Activated T-helper 1 cell treated with anti-CD3 and anti-CD28 coated beads, Interleukin-2, amount 50 U/mL, for 16 hours (primary cell): ENCODE measurements at places on chromosomes 3 and 15.

GRCh38 chr15:77864211-77865105 is 213.1 kb downstream of the TBC1D2B start:
- no peak for DNase-seq

DNA sequence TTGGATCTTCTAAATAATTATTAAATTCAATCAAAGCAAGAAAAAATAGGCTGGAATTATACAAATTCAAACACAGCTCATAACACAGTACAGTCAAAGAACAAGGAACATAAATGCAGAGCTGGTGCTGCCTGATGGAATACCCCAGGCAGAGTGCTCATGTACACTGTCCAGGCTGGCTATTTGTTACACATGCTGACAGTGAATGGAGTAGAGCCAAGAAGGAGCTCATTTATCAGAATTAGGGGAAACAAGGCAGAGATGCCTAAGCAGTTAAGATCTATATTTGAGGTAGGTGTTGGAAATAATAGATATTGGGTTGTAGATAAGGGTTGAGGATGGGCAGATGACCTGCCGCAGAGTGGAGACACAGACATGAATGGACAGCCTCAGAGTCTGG is 788.2 kb upstream of the ARPP21 start:
- DNase-seq, result no peak

GRCh38 chr15:67172172-67172571 is 82.3 kb downstream of the AAGAB start:
- no peak for DNase-seq

- DNase-seq, result no peak
Observed at GRCh38 chr3:66386011-66386924, 114.6 kb downstream of the LRIG1 start.

- no peak for DNase-seq
Observed at GRCh38 chr3:48945432-48945831, 26.8 kb downstream of the ARIH2 start.

DNA sequence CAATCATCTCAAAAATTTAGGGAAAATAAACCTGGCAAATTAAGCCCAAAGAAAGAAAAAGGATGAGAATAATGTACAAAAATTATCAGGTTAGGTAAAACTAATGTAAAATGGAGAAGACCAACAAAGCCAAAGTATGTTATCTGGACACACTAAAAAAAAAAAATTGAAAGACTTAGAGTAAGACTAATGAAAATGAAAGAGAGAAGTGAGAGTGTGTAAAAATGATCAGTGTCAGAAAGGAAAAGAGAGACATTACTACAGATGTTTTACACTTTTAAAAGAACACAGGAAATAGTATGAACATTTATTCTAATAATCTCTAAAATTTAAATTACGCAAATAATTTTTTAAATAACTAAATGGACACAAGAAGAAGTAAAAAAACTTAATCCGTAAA is 573.3 kb upstream of the NR2F2 start:
- DNase-seq, result no peak

DNA sequence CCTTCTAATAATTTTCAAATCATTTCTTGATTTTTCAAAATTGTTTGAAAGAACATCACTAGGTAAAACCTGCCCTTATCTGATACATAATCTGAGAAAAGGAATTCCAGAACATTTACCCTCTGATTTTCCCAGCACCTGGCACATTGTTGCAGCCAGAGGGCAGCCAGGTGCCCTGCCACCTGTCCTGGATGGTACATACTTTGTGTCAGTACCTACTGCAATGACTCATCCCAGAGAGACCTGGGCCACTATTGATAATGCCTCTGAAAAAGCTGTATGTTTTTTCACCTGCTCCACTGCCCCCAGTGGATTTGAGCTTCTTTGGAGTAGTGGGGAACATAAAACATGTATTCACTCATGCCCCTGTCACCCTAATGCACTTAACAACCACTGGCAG is 648.9 kb upstream of the GBE1 start:
- DNase-seq, result no peak

DNA sequence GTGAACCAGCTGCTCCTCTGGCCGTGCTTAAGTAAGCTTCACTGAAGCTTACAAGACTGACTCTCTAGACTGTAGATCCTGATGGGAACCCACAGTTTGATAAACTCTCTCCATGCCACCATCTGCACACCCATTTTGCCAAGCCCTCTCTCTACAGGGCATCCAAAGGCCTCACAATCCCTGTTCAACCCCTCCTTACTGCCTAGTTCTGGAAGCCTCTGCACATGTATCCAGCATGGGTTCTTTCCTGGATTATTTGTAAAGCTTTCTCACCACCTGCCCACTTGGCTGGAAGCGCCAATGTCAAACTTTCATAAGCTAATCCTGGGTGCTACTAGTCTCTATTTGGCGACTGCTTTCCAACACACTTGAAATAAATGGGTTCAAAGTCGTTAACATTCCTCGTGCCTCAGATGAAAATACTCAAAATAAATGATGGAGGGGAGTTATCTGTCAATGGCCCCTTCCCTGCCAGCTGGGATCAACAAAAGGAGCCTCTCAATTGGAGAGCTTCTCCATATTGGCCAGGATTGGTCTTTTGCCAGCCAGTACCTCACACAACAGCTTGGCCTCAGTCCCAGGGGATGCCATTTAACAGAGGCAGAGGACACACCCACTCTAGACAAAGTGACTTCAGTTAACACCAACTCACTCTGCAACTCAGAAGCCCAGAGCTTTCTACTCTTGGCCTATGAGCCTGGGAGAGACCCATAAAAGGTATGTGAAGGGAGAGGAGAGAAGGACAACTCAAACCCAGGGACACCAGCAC is 48.1 kb downstream of the SH3BP5 start:
- no peak for DNase-seq

GRCh38 chr3:183489455-183490210 is 61.2 kb upstream of the MCF2L2 start:
- no peak for DNase-seq
